HFF-Myc (cell line): ENCODE measurements at places on chromosomes 16 and 17.

DNA sequence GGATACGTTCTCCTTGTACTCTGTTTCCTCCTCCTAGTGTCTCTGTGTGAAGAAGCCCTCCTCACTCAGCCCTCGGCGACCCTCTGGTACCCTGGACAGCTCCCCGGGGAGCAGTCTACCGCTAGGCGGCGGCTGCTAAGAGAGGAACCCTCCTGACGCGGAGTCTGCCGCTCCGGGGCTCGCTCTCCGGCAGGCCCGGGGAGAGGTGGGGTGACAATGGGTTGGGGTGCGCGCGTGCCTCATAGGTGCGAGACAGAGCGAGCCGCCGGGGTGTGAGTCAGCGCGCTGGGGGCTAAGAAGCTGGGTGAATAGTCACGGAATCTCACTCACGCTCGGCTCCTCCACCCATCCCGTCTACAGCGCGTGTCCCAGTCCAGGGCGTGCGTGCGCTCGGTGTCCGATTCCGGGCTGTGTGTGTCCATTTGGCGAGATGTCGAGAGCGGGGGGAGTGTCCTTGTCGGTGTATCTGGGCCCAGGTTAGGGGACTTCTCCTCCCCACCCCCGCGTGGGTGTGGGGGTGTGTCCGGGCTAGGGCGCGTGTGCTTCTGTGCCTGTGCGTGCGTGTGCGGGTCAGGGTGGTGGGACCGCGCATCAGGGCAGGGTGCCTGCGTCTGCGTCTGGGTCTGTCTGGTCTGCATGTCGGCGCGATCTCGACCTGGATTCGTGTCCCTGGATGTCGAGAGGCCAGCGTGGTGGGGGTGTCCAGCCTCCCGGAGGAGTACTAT is 577 bp upstream of the HS3ST2 start:
- DNase-seq: no peak

- no peak for DNase-seq
These were observed 176.3 kb upstream of the TNRC6C start for GRCh38 chr17:77782201-77782600.

- DNase-seq: peak; percentile 75
These were observed at the start of gene DNAH2 for GRCh38 chr17:7716901-7717755. DNAH2 (plus strand) TSS chr17:7717744; CDS start chr17:7719735, 1,991 bp downstream.

GRCh38 chr17:29918922-29919856 is 10.8 kb downstream of the SSH2 start:
- no peak for DNase-seq

GRCh38 chr17:5557485-5557884 is 26.8 kb downstream of the NLRP1 start:
- DNase-seq: peak; percentile 19

GRCh38 chr16:61957075-61957855 is 79.0 kb downstream of the CDH8 start:
- no peak for DNase-seq

DNA sequence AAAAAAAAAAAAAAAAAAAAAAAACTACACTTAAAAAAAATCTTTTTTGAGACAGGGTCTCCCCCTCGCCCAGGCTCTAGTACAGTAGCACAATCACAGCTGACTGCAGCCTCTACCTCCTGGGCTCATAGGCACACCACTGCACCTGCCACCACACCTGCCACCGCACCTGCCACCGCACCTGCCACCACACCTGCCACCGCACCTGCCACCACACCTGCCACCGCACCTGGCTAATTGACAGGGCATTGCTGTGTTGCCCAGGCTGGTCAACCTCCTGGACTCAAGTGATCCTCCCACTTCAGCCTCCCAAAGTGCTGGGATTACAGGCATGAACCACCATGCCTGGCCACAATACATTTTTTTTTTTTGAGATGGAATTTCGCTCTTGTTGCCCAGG is 17.6 kb upstream of the WDR45B start:
- no peak for DNase-seq

DNA sequence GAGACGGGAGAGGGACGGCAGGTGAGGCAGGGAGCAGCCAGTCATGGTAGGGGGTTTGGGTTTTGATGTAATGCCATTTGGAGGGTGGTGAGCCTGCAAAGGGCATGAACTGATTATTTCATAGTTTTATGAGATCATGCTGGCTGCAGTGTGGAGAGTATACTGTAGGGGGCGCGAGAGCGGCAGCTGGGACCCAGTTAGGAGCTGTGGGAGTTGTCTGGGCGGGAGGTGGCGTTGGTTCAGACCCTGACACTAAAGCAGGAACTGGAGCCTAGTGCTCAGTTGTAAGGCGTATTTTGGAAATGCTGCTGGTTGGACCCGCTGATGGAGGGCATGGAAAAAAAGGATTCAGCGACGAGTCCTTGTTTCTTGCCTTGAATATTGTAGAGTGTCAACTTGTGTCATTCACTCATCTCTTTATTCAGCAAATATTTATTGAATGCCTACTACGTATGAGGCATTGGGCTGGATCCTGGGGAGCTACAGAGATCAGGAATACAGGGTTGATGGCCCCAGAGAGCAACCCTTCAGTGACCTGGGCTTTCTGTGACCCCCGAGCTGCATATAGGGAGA is 23.7 kb upstream of the KDM8 start:
- no peak for DNase-seq

GRCh38 chr17:71453876-71454422 is 666.9 kb upstream of the SOX9 start:
- DNase-seq: no peak

- no peak for DNase-seq
These were observed 31.8 kb downstream of the HASPIN start for GRCh38 chr17:3755335-3756030.

- no peak for DNase-seq
These were observed 512.4 kb upstream of the CDH11 start for GRCh38 chr16:65634291-65634690.

DNA sequence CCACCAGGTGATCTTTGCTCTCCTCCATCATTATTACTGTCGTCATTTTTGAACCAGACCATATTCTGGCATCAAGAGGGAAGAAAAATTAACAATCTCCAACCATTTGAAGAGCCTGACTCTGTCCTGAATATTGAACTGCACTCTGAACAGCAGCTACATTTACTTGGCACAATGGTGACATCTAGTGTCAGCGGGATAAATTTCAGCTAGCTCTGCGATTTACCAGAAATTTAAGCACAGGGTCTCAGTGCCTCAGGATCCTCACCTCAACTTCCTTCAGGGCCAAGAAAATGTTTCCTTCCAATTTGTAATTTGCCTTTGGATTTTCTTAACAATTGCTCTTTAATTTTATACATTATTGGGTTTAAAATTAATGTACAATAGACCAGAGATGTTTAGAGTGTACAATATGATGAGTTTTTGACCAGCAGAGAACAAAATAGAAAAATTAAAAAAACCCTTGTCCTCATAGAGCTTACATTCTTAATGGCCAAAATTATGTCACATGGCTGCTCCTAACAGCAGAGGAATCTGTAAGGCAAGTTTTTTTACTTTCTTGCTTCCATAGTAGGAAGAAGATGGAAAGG is 10.7 kb upstream of the ZNF19 start:
- peak; percentile 49 for DNase-seq

GRCh38 chr16:2457946-2458345 is 2.0 kb upstream of the TEDC2 start:
- DNase-seq: no peak

GRCh38 chr17:50151937-50152547 is 1.6 kb upstream of the PPP1R9B start:
- peak; percentile 88 for DNase-seq

GRCh38 chr17:75394332-75394918 is 11.1 kb downstream of the GRB2 start:
- DNase-seq: no peak

- no peak for DNase-seq
These were observed 19.5 kb downstream of the TRAF4 start for GRCh38 chr17:28763137-28763799.

DNA sequence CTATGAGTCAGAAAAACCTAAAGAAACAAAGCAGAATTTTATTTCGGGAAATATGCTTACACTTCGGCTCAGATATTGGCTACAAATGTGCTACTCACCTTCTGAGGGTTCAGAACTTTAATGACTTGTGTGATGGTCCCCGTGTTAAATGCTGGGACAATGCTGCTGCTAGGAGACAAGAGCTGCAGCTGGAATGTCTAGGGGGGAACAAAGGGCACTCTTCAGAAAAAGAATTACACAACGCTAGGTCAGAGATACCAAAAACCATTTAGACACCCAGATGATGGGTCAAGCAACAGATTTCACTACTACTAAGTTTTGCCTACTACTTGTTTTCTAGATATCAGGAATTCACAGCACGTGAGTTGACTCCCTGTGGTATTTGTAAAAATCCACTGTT is 10.0 kb upstream of the PHLPP2 start:
- DNase-seq: no peak

DNA sequence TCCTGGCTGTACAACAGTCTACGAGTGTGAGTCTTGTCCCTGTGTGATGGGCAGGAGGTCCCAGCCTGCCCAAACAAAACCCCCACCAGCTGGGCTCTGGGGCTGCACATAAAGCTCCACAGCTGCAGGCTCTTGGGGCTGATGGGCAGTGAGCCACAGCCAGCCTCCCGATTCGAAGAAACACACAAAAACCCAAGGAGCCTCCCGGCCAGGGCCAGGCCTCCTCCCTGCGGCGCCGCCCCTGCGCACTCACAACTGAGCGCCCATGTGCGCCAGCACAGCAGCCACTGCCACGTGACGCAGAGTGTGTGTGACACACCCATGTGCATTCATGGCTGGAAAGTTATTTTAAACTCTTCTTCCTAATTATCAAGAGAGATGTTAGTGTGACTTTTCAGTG is 30.6 kb upstream of the FAAP100 start:
- no peak for DNase-seq

DNA sequence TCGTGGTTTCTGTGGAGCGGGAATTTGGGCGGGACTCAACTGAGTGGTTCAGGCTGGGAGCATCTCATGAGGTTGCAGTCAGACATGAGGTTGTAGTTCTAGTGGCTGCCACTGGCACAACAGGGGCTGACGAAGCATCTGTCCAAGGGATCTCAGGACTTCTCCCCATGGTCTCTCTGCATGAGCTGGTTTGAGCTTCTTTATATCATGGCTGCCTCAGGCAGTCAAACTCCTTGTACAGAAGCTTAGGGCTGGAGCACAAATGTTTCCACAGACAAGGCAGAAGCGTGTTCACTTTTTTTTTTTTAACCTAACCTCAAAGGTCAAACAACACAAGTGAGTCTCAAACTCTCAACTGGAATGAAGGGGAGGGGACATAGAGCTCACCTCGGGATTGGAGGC is 243.3 kb downstream of the MSI2 start:
- DNase-seq: no peak

- no peak for DNase-seq
These were observed 8.0 kb downstream of the PRSS41 start for GRCh38 chr16:2806286-2806685.

GRCh38 chr17:72152387-72152929 is 31.6 kb downstream of the SOX9 start:
- no peak for DNase-seq

- no peak for DNase-seq
These were observed 3.0 kb downstream of the UBALD2 start for GRCh38 chr17:76268015-76268749.

DNA sequence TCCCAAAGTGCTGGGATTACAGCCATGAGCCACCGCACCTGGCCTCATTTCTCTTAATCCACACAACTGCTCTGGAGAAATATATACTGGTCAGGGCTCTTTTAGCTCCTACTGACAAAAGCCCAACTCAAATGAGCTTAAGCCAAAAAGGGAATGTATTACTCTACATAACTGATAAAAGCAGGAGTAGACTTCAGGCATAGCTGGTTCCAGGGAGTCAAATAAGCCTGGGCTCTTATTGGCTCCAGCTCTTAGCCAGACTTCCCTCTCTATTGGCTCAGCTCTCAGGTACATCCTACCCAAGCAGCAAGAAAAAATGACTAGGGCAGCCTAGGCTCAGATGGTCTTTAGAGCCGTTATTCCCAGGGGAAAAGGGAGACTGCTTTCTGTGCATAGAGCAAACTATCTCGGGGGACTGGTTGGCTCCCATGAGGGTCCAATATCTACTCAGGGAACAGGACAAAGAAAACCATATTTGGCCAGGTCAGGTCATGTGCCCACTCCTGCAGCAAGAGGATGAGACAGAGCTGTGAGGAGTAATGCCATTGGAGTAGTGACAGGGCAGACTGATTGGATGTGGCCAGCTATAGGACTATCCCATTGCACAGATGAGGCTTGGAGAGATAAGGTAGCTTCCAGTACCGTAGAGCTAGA is 21.2 kb downstream of the TBX2 start:
- DNase-seq: no peak

DNA sequence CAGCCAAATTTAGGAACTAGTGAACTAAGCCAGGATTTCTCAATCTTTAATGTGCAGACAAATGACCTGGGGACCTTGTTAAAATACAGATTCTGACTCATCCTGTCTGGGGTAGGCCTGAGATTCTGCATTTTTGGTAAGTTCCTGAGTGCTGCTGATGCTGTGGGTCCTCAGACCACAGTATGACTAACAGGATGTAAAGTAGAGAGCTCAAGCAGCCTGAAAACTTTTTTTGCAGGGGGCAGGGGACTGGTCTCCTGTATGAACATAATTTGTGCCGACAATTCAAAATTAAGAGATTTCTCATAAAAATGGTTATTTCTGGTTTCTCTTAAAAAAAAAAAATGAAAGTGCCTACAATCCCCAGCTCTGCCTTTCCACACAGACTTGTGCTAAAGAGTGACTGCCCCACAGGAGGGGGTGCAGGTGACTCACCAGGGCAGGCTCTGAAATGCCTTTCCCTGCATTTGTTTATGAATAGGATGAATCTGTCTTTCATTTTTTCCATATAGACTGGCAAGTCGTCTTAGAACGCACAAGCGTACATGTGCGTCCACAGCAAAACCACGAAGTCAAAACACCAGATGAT is 271.5 kb downstream of the PHKB start:
- DNase-seq: peak; percentile 72
